CD14-positive monocyte (primary cell): ENCODE measurements at places on chromosomes 5 and 9.

DNA sequence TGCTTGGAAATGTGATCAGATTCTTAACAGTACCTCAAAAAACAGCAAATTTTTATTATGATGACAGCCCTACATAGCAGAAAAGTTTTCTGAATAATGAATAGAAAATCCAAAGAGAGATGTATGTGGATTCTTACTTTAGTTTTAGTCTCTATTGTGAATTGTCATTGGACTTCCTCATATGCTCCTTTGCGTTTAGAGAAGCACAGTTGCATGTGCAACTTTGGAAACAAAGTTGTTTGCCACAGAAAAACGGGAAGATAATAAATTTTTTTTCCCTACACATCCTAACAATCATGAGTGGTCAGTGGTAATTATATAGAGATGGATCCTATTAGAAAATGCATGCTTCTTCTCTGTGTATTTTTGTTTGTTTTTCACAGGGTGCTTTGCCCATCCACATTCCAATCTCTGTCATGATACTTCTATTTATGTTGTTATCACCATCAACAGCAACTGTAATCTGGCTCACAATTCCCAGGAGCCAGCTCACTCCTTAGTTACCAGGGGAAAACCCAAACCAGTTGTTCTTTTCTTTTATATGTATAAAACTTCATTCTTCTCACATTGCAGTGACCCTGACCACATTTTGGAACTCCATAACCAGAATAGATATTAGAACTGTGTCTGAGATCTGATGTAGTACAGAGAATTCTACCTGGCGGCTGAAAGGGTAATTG, 118.7 kb downstream of the NDUFS4 start:
- no peak for DNase-seq

DNA sequence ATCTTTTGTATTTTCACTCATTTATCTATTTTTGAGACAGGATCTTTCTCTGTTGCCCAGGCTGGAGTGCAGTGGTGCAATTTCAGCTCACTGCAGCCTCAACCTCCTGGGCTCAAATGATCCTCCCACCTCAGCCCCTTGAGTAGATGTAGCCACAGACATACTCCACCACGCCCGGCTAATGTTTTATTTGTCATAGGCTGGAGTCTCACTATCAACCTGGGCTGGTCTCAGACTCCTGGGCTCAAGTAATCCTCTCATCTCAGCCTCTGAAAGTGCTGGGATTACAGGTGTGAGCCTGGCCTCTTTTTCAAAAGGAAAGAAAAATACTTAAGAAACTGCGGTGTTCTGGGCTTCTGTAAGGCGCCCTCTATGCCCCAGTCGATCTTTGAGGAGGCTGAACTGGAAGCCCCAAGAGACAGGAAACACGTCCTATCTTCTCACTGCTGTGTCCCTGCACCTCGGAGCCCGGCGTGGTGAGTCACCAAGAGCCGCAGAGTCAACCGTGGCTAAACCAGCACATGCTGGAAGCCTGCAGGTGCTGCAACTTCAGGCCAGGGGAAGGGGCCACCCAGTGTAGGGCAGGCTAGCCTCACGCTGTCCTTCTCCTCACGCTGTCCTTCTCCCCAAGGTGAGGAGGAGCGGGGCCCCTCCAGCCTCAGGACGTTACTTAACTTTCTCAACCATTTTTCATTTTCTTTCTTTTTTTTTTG, 15.2 kb upstream of the LHX3 start:
- no peak for DNase-seq

GRCh38 chr5:22319798-22320197, 533.3 kb downstream of the CDH12 start:
- DNase-seq = no peak

- no peak for DNase-seq
Measured at GRCh38 chr9:113580954-113581311, 117.4 kb downstream of the RGS3 start.

DNA sequence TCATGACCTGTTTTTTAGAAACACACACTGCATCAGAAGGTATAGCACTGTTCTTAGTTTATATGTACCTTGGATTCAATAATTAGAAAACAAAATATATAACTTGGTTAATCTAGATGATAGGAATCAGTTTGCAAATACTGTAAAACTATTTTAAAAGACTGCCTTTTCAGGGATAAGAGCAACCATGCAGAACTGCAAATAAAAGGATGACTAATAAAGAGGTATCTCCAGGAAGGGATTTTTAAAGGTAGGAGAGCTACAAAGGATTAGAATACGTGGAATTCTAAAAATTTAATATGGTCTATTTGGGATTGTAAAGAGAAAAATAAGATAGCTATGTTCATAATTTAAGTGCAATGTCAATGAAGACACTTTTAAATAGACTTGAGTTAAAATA, 9.4 kb downstream of the GABRA1 start:
- DNase-seq = no peak

DNA sequence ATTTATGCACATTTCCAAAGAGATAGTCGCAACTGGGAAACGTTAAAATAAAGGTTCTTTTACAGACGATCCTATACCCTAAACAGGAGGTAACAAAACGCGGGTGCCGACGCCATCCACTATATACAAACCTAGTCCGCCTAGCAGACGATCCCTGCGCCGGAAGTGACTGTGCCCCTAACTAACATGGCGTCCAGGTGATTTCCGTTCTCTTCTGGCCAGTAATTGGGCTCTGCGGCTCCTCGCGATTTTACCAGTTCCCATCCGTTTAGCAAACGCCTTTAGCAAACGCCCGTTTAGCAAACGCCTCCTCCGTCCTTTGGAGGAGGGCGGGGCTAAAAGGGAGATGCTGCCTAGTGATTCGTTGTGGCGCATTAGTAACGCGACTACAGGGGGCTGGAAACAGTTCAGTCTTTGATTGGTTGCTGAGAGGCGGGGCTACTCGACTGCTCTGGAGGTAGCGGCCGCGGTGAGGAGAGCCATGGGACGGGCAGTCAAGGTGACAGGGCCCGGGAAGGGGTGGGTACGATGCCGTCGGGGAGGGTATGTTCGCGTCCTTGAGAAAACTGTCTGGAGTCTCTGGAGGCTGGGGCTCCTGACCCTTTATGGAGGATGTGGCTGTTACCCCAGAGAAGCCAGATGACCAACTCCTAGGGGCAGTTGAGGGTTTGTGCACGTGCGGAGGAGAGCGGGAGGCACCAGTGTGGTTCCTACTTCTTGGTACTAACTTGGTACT, at the start of gene LYRM7:
Gene LYRM7 (plus strand): TSS at position 405 of the 736 bp plus-strand sequence. CDS start 77 bp downstream, at position 482.
- DNase-seq = peak; percentile 97

GRCh38 chr5:112640546-112640945, 97.1 kb upstream of the APC start:
- no peak for DNase-seq

- peak; percentile 10 for DNase-seq
Measured at GRCh38 chr5:64811050-64811640, 42.4 kb downstream of the CWC27 start.

DNA sequence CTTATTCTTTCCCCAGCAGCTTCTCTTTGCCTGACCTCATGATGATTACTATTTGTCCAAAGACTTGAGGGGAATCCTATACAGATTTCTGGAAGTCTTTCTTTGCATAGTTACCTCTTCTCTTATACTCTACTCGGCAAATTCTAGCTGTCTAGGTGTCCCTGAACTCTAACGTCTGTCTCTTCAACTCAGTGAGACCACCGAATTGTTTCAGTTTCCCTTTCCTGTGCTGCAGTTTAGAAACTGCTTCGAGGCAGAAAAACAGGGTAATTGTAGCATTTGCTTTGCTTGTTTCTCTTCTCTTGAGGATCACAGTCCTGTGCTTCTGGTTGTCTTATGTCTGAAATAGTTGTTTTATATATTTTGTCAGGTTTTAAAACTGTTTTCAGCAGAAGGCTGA, 14.8 kb downstream of the LVRN start:
- no peak for DNase-seq

DNA sequence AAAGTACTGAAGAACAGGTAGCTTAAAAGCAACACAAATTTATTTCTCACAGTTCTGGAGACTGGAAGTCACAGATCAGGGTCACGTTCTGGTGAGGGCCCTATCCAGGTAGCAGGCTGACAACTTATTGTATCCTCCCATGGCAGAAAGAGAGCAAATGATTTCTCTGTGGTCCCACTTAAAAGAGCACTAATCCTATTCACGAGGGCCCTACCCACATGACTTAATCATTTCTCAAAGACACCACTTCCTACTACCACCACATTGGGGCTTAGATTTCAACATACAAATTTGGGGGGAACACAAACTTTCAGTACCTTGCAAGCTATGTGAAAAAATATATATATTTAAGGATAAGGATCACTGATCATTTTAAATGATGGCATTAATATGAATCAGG, 75.8 kb upstream of the PPP1R2B start:
- no peak for DNase-seq

GRCh38 chr5:179303451-179304200, 41.6 kb downstream of the ADAMTS2 start:
- no peak for DNase-seq

- DNase-seq = no peak
Measured at GRCh38 chr5:98492258-98492657, 281.2 kb upstream of the RGMB start.

- DNase-seq = no peak
Measured at GRCh38 chr5:178630475-178630930, 3.7 kb upstream of the CLK4 start.

DNA sequence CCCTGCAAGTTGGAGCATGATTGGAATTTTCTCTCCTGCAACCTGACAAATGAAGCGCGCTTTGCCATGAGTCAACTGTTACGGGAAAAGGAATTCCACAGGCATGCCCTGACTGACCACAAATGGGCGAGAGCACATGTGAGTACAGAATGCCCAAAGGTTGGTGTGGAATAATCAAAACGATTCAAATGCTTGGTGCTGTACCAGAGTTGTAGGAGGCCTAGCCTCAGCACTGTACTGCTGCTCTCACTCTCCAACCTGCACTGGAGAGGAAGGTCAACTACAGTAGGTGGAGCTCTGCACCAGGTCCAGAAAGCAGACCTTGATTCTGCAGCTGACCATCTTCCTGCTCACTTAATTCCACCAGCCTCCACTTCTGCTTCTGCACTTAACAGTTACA, 406.9 kb upstream of the ACTBL2 start:
- no peak for DNase-seq

DNA sequence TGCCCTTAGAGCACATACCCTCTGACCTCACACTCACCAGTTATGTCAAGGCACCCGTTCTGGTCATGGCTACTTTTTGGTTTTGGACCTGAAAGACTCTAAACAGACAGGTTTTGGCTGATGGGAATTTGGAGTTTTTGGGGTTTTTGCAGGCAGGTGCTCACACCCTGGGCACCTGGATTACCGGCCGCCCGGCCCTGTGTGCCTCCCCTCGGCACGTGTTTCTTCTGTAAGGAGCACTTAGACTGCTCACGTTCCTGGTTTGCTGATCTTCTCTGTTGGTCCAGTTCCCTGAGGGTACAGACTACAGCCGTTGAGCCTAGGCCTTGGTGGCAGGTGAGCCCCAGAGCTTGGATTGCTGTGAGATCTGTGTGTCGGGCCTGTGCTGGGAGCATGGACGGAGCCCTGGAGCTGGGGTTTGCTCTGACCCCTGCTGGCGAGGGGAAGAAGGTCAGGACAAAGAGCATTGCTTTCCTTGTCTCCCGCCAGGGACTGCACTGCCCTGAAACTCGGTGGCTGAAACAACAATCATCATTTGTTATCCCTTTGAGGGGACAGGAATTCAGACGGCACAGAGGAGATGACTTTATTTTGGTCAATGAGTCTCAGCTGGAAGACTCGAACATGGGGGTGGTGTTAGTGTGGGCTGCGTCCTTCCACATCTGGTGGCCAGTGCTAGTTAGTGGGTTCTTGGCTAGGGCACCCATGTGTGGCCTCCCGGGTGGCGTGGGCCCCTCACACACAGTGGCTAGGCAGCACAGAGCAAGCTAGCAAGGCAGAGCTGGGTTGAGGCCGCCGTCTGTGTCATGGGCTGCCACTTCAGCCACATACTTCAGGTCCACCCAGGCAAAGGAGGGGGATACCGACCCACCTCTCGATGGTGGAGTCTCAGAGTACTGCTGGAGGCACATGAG, 76.4 kb downstream of the EHMT1 start:
- DNase-seq = peak; percentile 38

DNA sequence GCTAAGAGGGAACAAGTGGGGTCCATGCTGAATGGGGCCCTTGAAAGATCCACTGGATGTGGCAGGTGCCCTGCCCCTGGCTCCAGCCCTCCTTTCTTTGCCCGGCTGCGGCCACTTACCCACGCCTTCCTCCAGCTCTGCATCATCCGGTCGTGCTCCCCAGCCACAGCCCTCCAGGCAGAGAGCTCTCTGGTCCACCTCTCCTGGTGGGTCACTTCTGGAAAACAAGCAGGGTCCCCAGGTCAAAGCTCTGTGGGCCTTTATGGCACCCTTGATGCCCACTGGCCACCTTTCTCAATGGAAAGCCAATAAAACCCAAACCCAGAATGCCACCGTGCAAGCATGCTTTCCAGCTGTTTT, 45.0 kb downstream of the SECISBP2 start:
- no peak for DNase-seq

- peak; percentile 20 for DNase-seq
Measured at GRCh38 chr5:116947691-116948528, 373.3 kb upstream of the SEMA6A start.

DNA sequence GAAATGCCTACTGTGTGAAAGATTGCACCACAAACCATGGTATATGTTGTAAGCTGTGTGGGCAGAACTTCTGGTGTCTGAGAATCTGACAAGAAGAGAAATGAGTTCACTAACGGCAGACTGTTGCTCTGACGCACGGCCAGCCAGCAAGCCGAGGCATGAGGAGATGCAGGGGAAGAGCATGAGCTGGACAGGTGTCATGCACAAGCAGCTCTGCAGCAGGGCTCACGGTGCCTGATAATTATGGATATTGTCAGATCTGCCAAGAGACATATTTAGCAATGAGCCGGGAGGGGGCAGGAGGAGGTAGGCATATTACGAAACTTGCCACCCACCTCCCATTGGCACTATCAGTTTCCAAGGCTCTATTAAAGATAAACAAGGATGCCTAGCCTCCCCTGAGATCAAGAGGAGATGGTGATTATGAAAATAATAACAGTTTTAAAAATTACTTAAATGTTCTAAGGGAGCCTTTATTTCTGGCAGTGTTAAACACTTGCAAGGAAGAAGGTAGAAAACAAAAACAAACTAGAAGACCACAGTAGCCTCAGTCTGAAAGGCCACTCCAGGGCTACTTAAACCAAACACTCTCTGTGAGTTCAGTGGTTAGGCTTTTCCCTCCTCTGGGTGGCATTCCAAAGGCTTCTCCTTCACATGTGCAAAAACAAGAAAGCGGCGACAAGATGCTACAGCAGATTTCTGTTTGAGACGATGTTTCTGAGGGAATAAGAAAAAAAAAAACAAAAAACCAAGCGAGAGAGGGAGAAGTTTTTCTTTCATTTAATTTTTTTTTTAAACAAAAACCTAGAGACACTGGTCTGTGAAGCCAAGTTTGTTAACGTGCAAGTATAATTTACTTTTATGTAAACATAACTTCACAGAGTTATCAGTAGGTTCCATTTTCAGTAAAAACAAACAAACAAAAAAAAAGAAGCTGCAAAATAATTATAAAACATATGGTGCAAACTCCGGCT, 339.5 kb downstream of the BNC2 start:
- no peak for DNase-seq
